Heart right ventricle (tissue), 16 donors: ENCODE measurements at places on chromosomes 5 and 9. TPM values are rescaled to one million over a fixed set of nuclear protein-coding genes. Genes with fewer than 3 reads are reported as not detected.

The MPDZ gene
- polyA plus RNA-seq, result 32.6 TPM

The CMBL gene
- polyA plus RNA-seq, result 24.3 TPM

The SPATA31C1 gene
- not detected for polyA plus RNA-seq

The NHP2 gene
- 59.8 TPM for polyA plus RNA-seq

The GPRIN1 gene
- 0.26 TPM for polyA plus RNA-seq

The GPR151 gene
- polyA plus RNA-seq, result not detected

The SOWAHA gene
- 0.07 TPM for polyA plus RNA-seq

The ENTR1 gene
- polyA plus RNA-seq, result 23.7 TPM

The KIF12 gene
- polyA plus RNA-seq, result not detected

The MARCHF11 gene
- polyA plus RNA-seq, result 0.59 TPM

The C9orf50 gene
- not detected for polyA plus RNA-seq

The PCDHGC4 gene
- 0.12 TPM for polyA plus RNA-seq

The NRG2 gene
- polyA plus RNA-seq, result 4.5 TPM

The SMIM32 gene
- polyA plus RNA-seq, result not detected

The PCDHGA6 gene
- polyA plus RNA-seq, result 1.2 TPM

The MYOT gene
- polyA plus RNA-seq, result 6.4 TPM

The GARIN3 gene
- not detected for polyA plus RNA-seq

The GRXCR2 gene
- polyA plus RNA-seq, result 1.9 TPM

The NUTM2G gene
- not detected for polyA plus RNA-seq

The HRH2 gene
- polyA plus RNA-seq, result 12.2 TPM

The CCDC107 gene
- 95.3 TPM for polyA plus RNA-seq

The CPLANE1 gene
- polyA plus RNA-seq, result 5.0 TPM

The TMEM174 gene
- not detected for polyA plus RNA-seq

The TIFAB gene
- not detected for polyA plus RNA-seq

The DND1 gene
- polyA plus RNA-seq, result 0.81 TPM

The SLIT3 gene
- polyA plus RNA-seq, result 2.0 TPM

The SLC6A7 gene
- polyA plus RNA-seq, result not detected

The DMRTA1 gene
- polyA plus RNA-seq, result 0.04 TPM

The PSMB7 gene
- polyA plus RNA-seq, result 308 TPM

The WASHC1 gene
- 11.8 TPM for polyA plus RNA-seq

The PTGES2 gene
- 132 TPM for polyA plus RNA-seq

The MARCHF3 gene
- 76.2 TPM for polyA plus RNA-seq

The PCDHB7 gene
- 0.35 TPM for polyA plus RNA-seq

The GLRA1 gene
- polyA plus RNA-seq, result not detected
